ENCODE measurements at places on chromosomes 3 and 15.
A peak's percentile ranks its signal among the peaks of the same experiment; 100 is the strongest.

GRCh38 chr3:39149498-39150147 is 3.8 kb downstream of the CSRNP1 start:
- DNase-seq: no peak
- H3K27ac ChIP-seq: peak overlapping the region; percentile 99
- peaks cover 38% of the 10 kb centered on the region for H3K36me3 ChIP-seq
- peaks cover 78% of the 10 kb centered on the region for H3K4me1 ChIP-seq

DNA sequence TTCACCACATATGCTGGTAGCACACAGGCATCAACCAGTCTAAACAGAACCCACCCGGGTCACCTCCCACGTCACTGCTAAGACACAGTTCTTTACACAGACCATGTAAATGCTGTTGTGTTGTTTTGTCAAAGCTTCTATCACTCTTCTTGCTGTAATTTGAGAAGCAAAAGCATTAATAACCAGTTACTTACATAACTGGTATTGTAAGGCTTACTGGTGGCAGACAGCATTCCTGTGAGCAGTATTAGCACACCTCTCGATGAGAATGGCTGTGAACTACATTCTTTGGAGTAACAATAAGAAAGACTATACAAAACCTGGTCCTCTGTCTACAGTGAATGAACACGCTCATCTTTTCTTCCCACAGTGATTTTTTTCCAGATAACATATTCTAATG is 479.2 kb downstream of the LPP start:
- H3K27me3 ChIP-seq: no peaks in the 10 kb centered on the region
- no peak overlapping the region for H3K4me3 ChIP-seq
- no peak for DNase-seq
- no peaks in the 10 kb centered on the region for H3K4me1 ChIP-seq
- H3K36me3 ChIP-seq: peaks cover 15% of the 10 kb centered on the region
- no peak overlapping the region for H3K27ac ChIP-seq

DNA sequence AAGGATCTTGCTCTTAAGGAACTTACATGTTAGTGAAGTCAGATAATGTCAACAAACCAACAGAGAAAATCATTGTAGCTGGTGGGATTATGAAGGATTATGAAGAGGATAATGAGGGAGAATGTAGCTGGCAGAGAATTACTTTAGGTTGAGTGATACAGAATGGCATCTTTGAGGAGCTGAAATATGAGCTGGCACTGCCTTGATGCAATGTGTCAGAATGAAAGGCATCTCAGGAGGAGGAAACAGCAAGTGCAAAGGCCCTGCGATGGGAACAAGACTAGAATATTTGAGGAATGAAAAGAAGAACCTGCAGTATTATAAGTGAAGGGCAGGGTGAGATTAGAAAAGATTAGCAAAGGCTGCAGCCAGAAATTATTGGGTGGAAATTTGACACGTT is 237.2 kb upstream of the ADAMTS9 start:
- no peak for DNase-seq
- no peaks in the 10 kb centered on the region for H3K4me1 ChIP-seq
- no peak overlapping the region for H3K27ac ChIP-seq
- H3K36me3 ChIP-seq: no peaks in the 10 kb centered on the region
- no peak overlapping the region for H3K4me3 ChIP-seq
- H3K27me3 ChIP-seq: no peaks in the 10 kb centered on the region

- H3K27me3 ChIP-seq: no peaks in the 10 kb centered on the region
- H3K27ac ChIP-seq: no peak overlapping the region
- DNase-seq: no peak
- no peak overlapping the region for H3K4me3 ChIP-seq
- no peaks in the 10 kb centered on the region for H3K36me3 ChIP-seq
Measured at GRCh38 chr15:71648095-71648494, 162.3 kb upstream of the NR2E3 start.

DNA sequence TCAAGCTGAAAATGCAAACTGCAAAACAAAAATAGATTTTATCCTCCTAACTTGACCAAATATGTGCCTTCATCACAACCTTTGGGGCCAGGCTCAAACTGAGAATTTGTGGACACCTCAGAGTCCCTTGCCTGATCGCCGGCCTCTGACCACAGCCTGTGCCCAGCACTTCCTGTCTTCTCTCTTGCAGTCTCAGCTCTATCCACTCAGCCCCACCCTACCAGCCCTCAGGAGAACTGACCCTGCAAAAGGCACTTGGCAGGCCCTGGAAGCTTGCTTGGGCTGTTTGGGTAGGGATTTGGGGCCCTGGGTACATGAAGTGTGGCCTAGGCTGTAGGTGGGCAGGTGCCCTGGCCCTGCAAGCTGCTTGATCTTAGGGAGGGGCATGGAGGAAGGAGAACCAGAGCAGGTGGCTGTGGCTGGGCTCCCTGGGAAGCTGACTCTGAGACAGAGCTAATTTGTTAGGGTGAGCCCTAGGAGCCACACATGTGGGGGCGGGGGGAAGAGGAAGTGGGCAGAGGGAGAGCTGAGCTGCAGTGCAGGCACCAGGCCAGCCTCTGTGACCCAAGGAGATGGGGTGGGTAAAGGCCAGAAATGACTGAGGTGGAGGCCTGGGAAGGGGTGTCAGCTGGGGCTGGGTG is 8.6 kb downstream of the CLEC3B start:
- H3K36me3 ChIP-seq: no peaks in the 10 kb centered on the region
- peaks cover 19% of the 10 kb centered on the region for H3K4me1 ChIP-seq
- DNase-seq: no peak
- peak overlapping the region; percentile 47 for H3K27ac ChIP-seq

- H3K4me1 ChIP-seq: peaks cover 74% of the 10 kb centered on the region
- peaks cover 7% of the 10 kb centered on the region for H3K27me3 ChIP-seq
- H3K27ac ChIP-seq: no peak overlapping the region
- no peaks in the 10 kb centered on the region for H3K36me3 ChIP-seq
- no peak for DNase-seq
Measured at GRCh38 chr3:186514296-186515002, 29.7 kb downstream of the CRYGS start.

DNA sequence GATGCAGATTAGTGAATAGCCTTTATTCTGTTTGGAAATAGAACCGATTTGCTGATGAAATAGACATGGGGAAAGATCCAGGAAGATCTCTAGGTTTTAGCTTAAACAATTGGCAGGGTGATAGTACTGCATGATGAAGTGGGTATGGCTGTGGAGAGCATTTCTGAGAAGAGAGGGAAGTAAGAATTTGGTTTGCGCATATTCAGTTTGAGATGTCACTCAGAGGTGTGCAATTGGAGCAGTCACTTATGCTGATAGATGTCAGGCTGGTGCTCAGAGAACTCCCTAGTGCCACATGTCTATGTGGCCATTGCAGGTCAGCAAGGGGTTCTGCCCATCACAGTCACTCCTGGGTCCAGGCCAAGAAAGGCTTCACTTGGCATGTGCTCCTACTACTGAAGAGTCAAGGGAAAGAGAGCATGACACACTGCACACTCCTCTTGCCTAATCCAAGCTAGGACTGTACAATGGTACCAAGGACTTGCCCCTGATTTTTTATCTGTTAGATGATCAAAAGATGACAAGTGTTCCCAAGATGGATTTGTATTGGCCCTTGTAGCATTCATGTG is 57.2 kb upstream of the ST8SIA2 start:
- no peaks in the 10 kb centered on the region for H3K4me1 ChIP-seq
- no peak overlapping the region for H3K27ac ChIP-seq
- H3K36me3 ChIP-seq: no peaks in the 10 kb centered on the region
- H3K27me3 ChIP-seq: no peaks in the 10 kb centered on the region
- DNase-seq: no peak
- H3K4me3 ChIP-seq: no peak overlapping the region

- no peak overlapping the region for H3K27ac ChIP-seq
- H3K27me3 ChIP-seq: no peaks in the 10 kb centered on the region
- DNase-seq: no peak
- no peaks in the 10 kb centered on the region for H3K36me3 ChIP-seq
Measured at GRCh38 chr3:64911138-64911537, 223.3 kb upstream of the ADAMTS9 start.

Data from activated B cell treated with CpG ODN at 0.5 μM for 24 hours (primary cell).